Smooth muscle cell of the brain vasculature (primary cell): ENCODE measurements at places on chromosomes 12 and 14.

DNA sequence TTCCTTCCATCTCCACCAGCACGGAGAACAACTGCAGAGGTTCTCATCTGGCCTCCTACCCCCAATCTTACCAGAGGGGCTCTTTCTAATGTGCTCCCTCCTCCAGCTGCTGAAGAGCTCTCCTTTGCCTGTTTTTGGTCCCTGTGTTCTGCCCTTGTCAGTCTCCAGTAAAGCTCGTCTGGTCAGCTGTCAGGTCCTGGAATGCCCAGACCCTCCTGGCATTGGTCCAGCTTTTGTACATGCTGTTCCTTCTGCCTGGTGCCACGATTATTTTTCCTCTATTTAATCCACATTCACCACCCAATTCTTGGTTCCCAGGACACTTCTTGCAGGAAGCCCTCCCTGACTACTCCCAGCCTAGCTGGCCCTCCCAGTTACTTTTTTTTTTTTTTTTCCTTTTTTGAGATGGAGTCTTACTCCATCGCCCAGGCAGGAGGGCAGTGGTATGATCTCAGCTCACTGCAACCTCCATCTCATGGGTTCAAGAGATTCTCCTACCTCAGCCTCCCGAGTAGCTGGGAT, 6.5 kb downstream of the SLC8B1 start:
- no peak for DNase-seq

DNA sequence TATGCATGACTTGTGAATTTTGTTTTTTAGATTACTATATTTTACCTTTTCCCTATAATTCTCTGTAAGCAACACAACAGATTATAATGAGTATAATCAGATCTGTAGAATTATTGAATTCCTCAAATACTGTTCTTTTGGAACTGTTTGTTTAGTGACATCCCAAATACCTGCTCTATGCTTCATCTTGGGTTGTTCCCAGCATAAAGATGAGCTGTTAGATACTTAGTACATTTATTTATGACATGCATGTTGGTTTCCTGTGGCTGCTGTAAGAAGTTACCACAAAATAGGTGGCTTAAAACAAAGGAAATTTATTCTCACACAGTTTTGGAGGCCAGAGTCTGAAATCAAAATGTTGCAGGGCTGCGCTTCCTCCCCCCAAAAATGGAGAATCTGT, 78.4 kb downstream of the PTPRR start:
- no peak for DNase-seq

DNA sequence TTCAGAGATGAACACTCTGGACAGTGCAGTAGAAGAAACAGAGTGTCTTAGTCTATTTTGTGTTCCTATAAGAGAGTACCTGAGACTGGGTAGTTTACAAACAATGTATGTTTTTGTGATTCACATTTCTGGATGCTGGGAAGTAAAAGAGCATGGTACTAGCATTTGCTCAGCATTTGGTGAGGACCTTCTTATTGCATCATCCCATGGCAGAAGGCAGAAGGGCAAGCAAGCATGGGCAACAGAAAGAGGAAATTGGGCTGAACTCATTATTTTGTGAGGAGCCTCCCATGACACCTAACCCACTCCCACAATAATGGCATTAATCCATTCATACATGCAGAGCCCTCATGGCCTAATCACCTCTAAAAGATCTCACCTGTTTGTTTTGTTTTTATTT, 8.0 kb downstream of the ANKS1B start:
- no peak for DNase-seq

DNA sequence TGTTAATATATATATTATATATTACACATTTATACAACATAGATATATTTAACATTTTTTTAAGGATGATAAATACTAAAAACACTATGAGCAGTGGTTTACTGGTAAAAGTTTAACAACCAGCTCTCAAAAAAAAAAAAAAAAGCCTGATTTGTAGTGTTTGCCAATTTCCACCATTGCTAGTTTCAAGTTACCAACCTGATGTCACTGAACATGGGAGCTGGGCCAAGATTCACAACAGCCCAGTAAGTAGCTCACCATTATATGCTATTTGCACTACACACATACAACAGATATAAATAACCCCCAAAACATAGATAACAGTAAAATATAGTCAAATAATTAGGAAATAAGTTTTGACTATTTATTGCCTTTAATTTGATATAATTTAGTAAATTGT, 28.9 kb upstream of the TMX1 start:
- no peak for DNase-seq

- DNase-seq = no peak
These were observed 87.7 kb downstream of the KCNH5 start for GRCh38 chr14:62957562-62957961.

GRCh38 chr12:14825256-14825655, 11.3 kb upstream of the SMCO3 start:
- DNase-seq = no peak

DNA sequence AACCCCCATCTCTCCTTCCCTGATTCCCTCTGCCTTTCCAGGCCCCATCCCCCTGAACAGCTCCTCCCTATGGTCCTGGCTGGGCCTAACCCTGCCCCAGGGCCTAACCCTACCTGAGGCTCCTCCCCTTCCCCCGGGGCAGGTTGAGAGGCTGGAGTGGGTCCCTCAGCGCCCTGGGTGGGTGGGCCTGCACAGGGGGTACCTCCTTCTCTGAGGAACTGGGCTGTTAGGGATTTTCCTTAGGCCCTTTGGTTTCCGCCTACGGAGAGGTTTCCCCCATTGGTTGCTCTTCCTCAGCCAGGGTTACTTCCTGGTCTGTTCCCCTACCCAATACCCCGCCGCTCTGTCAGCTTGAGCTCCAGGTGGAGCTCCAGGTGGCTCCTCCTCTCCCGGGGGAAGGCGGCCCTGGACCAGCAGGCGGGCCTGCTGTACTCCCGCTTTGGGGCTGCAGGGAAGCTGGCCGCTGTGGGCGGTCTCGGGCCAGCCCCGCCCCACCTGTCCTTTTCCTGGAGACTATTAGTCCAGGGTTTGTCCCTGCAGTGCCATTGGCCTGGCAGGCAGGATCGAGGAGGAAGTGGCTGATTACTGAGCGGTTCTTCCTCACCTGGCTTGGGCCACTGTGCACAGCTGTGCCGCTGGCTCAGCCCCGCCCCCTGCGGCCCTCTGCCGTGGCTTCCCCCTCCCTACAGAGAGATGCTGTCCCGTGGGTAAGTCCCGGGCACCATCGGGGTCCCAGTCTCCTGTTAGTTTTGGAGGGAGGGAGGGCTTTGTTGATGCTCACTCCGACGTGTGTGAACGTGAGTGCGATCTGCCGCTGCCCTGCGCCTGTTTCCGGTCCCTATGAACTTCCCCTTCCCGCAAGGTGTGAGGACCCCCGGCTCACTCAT, 2.5 kb downstream of the C12orf57 start:
- no peak for DNase-seq

DNA sequence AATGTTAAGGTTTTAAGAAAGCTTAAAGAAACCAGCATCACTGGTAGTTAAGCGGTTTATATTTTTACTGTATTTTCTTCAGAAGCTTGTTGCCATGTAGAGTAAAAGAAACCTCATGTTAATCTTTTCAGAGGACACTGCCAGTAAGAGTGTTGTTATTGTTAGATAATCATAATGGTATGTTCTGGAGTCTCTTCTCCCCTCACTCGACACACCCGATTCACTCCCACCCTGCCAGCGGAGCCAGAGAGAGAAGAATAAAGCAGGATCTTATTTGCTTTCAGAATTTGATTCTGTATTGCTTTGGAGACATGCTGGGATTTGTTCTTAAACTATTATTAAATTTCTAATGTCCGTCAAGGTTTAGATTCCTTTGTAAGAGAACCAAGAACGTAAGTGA, 113.7 kb downstream of the SAMD4A start:
- no peak for DNase-seq

DNA sequence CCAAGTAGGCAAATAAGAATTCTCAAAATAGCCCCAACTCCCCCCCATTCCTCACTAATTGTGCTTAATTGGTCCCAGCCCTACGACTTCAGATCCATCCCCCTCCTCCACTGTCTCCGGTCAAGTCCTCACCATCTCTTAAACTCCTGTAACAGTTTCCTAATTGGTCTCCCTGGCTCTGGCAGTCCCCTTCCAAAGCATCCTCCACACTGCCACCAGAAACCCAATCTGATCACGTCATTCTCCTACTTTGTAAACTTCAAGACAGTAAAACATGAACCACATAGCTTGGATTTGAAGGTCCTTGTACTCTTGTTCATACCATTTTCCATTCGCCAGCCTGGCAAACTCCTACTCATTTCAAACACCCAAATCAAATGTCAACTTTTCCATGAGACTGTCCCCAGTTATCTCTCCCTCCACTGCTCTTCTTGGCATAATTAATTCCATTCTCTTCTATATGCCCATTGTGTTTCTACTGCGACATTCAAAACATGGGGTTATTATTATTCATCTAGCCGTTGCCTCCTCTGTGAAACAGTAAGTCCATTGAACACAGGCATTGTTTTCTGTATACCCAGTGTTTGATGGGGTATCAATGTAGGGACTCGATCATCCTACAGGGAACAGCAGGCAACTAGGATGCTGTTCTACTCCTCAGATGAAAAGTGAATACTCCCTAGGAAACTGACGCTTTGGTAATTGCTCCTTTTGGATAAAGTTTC, 104.6 kb downstream of the EGLN3 start:
- no peak for DNase-seq

- no peak for DNase-seq
These were observed 126.9 kb upstream of the KRAS start for GRCh38 chr12:25377469-25378177.

DNA sequence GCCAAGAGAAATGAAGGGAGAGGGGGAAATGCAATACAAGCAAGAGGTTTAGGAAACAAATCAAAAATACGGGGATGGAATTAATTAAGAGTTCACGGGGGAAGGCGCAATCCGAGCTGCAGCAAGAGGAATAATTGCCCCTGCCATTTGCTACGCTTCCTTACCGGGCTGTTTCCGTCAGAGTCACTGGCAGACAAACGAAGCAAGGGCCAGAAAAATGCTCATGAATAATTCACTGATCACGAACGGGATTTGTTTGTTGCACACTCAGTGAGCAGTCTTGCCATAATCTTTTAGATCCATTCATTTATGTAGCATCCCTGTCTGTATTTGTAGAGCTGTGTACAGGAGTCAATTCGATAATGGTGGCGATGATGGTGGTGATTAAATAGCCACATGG, 39.0 kb downstream of the PLXNC1 start:
- DNase-seq = no peak

DNA sequence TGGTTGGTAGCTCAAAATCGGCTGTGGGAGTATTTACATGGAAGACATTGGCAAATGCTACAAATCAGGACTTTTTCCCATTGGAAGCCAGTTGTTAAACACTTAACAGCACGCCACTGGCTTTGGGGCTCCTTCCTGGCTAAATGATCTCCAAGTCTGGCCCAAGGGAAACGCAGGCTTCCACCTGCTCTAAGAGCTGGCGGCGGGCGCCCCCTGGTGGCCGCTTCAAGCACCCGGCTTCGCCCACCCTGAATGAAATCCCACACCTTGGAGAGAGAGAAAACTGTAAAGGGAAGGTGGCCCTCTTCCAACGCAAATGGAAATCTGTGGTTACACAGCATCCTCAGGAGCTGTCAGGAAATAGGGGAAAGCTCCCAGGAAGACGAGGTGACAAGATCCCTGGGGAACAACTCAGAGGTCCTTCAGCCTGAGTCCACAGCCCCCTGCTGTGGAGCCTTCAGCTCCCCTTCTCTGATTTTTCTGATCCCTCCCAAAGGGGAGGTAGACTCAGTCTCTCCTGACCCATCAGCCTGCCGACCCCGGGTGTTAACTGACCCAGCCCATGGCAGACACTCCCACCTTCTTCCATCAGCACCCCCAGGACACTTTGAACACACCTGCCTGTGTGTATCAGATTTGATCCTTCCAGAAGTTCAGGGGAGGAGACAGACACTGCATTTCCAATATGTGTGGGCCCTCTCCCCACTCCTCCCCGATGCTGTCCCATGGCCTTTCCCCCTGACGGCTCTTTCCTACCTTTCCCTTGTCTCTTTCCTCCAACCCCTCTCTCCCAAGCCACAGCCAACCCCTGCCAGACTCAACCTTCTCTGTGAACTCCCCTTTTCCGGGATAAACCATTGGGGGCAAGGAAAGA, 15.4 kb downstream of the SELPLG start:
- DNase-seq = peak; percentile 85

DNA sequence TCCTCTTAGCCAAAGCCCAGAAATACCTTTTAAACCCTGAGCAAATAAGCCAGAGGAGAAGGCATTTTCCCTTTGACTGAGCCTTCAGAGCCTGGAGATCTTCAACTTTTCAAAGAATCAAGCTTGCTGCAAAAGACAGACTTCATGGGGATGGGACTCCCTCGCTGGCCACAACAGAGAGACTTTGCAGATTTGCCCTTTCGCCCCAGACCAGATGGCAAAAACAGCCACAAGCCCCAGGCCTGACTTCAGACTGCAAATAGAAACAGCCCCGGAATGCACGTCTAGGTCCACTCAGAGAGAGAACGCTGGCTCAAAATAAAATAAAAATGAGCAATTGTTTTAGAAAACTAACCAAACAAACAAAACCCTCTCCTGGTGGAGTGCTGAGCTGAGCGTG, 114.6 kb upstream of the MED13L start:
- no peak for DNase-seq

DNA sequence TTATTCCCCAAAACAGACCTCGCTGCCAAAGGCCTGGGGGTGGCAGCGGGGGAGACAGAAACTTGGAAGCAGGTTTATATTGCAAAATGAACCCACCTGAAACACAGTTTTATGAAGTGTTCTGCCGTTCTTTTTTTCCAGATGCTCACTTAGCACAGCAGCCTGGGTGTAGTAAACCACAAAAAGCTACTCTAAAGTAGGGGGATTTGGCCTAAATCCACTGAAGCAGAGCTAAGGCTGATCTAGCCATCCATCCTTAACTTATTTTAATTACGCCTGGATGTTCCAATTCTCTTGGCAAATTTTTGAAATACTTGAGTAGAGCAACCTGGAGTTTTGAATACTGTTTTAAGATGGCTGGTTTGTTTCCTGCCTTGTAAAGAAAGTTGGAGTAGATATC, 121.2 kb downstream of the GPR135 start:
- no peak for DNase-seq

- no peak for DNase-seq
These were observed 4.1 kb downstream of the IL26 start for GRCh38 chr12:68221497-68221896.

- no peak for DNase-seq
These were observed 2.2 kb upstream of the PTGDR start for GRCh38 chr14:52265253-52265652.

- no peak for DNase-seq
These were observed 21.8 kb downstream of the PLEKHG3 start for GRCh38 chr14:64725879-64726584.

DNA sequence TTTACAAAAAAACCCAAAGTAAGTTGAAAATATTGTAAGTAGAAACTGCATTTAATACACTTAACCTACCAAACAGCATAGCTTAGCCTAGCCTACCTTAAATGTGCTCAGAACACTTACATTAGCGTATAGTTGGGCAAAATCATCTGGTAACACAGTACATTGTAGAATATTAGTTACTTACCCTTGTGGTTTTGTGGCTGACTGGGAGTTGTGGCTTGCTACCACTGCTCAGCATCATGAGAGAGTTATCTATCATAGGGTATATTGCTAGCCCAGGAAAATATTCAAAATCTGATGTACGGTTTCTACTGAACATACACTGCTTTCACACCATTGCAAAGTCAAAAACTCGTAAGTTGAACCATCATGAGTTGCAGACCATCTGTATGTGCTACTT, 141.7 kb upstream of the GARIN6 start:
- DNase-seq = no peak

GRCh38 chr14:54354968-54355641, 41.7 kb upstream of the CDKN3 start:
- no peak for DNase-seq
